LoVo (cell line): ENCODE measurements at places on chromosomes 13 and 19.

- DNase-seq: no peak
Observed at GRCh38 chr13:67943116-67943515, 713.0 kb upstream of the PCDH9 start.

DNA sequence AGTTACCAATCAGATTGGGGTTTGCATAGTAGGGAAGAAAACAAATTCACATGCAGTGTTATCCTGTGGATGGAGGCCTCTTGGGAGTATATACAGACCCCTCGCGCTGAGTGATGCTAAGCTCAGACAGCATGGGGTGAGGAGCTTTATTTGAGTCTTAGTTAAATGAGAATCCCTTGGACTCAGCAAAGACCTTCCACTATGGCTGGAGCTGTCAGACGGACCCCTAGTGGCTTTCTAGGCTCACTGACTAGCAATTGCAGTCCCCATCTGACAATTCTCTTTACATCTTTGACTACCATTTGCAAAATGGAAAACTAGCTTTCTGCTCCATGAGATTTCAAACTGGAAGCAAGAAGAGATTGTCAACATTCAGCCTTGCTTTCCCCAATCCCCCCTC, 90.4 kb downstream of the STOML3 start:
- DNase-seq: no peak

DNA sequence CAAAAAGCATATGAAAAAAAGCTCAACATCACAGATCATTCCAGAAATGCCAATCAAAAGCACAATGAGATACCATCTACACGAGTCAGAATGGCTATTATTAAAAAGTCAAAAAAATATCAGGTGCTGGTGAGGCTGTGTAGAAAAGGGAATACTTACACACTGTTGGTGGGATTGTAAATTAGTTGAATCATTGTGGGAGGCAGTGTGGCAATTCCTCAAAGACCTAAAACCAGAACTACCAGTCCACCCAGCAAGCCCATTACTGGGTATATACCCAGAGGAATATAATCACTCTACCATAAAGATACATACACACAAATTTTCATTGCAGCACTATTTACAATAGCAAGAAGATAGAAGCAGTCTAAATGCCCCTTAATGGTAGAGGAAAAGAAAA, 529.9 kb downstream of the SLITRK1 start:
- DNase-seq: no peak

- no peak for DNase-seq
Observed at GRCh38 chr19:14375582-14376291, 5.5 kb upstream of the ADGRE5 start.

GRCh38 chr13:44396701-44397580, 23.3 kb downstream of the SERP2 start:
- DNase-seq: no peak

DNA sequence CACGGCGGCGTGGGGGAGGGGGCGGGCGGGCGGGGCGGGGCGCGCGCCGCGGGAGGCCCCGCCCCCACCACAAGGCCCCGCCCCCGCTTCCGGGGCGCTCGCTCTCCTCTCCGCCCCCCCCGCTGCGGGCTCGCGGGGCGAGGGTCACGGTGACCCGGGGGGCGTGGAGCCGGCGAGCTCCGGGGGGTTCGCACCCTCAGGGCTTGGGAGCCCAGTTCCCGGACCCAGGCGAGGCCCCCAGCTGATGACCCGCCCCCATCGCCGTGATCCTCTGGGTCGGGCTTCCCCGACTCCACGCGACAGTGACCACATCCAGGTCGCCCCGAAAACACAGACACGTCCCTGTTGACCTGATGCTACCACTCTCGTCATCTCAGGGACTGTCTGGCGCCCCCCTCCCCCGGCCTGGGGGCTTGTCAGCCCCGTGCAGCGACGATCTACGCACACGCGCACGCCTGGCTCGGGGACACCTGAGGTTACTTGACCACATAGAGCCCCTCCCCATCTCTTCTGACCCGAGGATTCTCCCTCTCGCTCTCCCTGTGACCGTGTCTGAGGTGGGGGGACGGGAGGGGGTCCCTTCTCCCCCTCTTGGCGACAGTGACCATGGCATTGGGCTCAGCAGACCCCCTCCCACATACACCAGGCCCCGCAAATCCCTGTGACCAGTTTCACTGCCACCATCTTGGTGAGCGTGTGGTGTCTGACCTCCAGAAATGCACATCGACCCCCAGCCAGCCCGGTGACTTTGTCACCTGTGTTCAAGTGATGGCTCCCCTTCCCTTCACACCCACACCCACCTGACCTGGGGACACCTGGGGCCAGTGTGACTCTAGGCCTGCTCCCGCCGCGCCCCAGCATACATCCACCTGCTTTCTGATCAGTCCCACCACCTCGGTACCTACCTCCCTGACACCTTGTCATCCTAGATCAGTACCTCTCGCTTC, 670 bp downstream of the MAP2K7 start:
- peak; percentile 55 for DNase-seq

GRCh38 chr13:93872376-93872775, 607.1 kb downstream of the DCT start:
- DNase-seq: no peak

DNA sequence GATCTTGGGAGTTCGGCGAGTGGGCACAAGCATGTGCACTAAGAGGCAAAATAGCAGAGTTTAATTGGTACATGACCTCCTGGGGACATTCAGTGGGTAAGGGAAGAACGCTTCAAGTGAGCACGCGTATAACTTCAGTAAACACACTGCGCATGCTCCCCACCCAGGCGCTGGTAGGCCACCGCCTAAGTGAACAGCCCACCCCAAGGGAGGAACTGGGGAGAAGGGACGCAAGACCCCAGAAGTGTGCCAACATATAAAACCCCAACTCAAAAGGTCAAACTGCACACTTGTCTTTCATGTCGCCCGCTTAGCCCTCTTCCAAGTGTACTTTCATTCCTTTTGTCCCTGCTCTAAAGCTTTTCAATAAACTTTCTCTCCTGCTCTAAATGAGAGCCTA, 10.5 kb upstream of the NTN5 start:
- DNase-seq: no peak

GRCh38 chr19:872266-872951, 12.9 kb downstream of the CFD start:
- peak; percentile 36 for DNase-seq

DNA sequence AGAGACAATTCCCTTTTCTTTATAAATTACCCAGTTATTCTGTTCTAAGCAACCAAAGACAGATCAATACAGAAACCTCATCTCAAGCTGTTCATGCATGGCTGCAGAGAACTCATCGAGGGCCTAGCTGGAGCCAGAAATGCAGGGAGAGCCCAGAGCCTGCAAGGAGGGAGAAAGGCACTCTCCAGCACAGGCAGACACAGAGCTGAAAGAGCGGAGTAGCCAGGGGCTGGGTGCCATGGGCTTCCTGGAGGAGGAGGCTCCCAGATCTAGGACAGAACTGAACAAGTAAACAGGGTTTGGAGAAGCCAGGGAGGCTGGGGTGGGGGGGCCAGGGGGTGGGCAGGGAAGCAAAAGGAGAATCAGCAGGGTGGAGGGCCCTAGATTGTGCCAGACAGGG, 144.2 kb upstream of the ZNF507 start:
- no peak for DNase-seq

DNA sequence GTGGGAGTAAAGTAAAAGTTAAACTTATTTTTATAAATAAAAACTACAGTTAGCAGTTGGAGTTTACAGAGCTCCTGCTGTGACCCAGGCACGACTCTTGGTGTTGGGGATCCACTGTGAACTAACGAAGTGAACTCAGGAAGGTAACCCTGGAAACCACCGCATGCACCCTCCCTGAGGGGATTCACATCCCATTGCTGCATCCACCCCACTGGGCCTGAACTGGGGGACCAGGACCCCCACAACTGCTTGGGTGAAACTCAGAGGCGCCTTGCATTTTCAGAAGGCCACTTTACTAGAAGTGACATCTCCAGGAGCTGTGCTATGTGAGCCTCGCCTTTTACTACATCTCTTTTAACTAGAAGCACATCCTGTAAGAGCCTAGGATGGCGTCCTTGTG, 166.4 kb downstream of the TEX29 start:
- no peak for DNase-seq

DNA sequence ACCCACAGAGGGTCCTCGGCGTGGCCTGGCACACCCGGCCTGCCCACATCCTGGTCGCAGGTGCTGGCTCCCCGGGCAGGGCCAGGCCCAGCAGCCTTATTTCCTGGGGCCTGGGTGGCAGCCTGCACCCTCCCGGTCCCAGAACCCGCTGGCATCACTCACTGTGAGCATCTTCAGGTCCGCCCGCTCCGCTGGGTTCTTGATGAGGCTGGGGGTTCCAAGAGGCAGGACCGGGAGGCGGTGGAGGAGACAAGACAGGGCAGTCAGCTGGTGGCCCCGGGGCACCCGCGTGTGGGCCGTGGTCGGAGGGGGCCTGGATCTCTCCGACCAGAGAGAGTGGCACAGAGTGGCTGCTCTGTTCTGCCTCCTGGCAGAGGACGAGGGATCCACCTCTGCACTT, 27.6 kb upstream of the ZBTB7A start:
- DNase-seq: no peak

DNA sequence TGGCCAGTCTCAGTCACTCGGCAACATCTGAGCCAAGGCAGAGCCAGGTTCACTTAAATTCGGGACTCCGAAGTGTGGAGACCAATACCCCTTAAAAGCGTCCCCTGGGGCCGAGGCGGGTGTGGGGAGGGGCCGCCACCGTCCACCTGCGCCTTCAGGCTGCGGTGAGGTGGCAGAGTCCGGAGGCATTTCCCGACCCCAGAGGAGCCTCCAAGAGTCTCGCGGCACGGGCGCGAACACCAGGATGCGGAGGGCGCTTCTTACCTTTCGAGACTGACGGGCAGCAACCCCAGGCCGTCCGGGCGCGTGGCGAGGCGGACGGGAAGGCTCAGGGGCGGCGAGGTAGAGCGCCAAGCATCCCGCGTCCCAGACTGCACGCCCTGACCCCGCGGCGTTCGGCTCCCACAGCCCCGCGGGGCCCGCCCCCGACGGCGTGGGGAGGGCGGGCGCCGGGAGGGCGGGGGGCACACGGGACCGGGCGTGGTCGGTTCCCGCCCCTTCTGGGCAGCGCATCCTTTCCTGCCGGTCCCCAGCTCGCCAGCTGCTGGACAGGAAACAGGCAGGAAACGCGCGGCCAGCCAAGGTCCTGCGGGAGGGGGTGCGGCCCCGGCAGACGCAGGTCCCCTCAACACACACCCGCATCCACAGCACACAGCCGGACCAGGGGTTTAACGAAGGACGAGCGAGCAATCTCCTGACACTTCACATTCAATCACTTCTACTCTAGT, at the start of gene THSD1:
Gene THSD1, minus strand, starts transcription at position 406 of the 728 bp plus-strand sequence. CDS start 3,572 bp downstream, outside the sequence.
- DNase-seq: peak; percentile 26

DNA sequence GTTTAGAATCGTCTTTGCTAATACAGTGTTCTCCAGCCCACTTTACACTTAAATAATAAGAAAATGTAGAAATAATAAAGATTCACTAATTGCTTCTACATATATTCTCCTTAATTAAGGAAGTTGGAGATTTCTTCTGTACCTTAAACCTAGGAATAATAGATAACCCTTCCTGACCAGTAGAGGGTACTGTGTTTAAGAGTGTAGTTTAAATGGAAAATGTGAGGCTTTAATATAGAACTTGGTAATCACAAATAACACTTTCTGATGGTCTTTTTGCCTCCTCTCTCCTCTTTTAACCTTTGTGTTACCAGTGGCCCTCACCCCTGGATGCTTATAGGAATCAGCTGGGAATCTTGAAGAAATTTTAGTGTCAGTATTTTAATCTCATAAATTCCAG, 20.7 kb downstream of the POMP start:
- DNase-seq: no peak

GRCh38 chr13:36531746-36532486, 99.6 kb downstream of the CCNA1 start:
- no peak for DNase-seq

GRCh38 chr19:610801-611480, 21.3 kb downstream of the HCN2 start:
- no peak for DNase-seq

DNA sequence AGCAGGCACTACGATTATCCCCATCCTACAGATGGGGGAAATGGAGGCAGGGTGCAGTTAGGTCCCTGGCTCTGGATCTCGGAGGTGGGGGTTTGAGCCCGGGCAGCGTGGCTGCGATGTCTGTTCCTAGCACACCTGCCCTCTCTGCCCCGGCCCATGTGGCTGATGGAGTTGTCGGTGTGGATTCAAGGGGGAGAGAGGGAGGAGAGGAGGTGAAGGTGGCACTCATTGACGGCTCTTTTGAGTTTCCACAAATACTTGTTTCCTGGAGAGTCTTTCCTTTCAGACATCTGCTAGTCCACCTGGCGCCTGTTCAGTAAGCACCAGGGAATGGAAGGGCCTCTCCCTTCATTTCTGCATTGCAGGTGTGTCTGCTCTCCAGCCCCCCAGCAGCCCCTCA, 69.9 kb downstream of the ARHGEF18 start:
- DNase-seq: no peak

DNA sequence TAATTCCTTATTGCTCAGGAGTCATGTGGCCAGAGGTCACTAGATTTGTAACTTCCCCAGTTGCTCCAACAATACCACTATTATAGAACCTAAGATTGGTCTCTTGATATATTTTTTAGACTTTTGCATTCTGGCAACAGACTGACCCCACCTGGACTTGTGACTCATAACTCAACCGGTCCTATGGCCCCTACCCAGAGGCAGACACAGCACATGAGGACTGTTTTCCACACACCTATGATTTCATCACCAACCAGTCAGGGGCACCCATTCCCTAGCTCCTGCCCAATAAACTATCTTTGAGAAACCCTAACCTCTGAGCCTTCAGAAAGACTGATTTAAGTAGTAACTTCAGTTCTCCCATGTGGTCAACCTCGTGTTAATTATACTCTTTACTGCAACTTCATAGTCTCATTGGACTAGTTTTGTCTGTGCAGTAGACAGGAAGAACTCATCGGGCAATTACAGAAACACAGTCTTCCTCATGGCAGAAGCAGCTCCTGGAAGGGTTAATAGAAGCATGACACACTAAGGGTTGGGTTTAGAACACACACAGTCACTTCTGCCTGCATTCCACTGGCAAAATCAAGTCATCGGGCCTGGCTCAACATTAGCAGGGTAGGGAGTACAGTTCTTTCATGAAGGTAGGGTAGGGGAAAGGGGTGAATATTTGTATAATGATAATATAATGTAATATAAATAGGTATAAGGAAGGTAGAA, 251.8 kb downstream of the UQCRFS1 start:
- no peak for DNase-seq

DNA sequence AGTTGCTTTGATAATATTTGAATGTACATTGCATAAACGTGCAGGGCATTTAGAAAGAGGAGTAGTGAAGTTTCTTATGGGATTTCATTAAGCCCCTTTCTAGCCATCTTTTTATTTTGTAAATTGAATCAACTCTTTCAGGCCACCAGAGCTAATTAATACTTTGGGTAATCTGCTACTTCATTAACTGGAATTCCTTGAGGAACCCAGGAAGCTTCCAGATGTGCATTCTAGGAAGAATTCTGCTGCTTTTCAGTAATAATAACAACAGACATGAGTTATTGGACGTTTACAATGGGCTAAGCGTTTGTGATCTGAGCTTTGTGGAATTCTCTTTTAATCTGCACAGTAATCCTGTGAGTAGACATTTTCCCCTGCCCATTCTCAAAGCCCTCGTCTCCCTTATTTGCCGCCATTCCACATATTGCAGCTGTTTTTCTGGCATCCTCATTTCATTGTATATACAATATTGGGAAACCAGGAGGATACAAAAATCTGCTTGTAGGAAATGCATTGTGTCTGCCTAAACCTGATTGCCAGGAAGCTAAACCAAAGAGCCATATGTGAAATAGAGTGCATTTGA, 103.9 kb downstream of the HS6ST3 start:
- no peak for DNase-seq

GRCh38 chr19:2720777-2721569, at the start of gene DIRAS1:
DIRAS1 (minus strand) TSS chr19:2721372; CDS start chr19:2717806, 3,566 bp downstream.
- no peak for DNase-seq

- no peak for DNase-seq
Observed at GRCh38 chr13:21117104-21117809, 55.9 kb upstream of the LATS2 start.
